Activated CD8-positive, alpha-beta T cell treated with anti-CD3 and anti-CD28 coated beads for 36 hours (primary cell): ENCODE measurements at places on chromosomes 3 and 15. TPM values are rescaled to one million over a fixed set of nuclear protein-coding genes. Genes with fewer than 3 reads are reported as not detected.

GRCh38 chr3:188135271-188135670, 18.7 kb upstream of the LPP start:
- DNase-seq: no peak

GRCh38 chr3:34180532-34180931, 382.1 kb downstream of the PDCD6IP start:
- no peak for DNase-seq

GRCh38 chr3:74691946-74692345, 77.5 kb upstream of the CNTN3 start:
- no peak for DNase-seq

DNA sequence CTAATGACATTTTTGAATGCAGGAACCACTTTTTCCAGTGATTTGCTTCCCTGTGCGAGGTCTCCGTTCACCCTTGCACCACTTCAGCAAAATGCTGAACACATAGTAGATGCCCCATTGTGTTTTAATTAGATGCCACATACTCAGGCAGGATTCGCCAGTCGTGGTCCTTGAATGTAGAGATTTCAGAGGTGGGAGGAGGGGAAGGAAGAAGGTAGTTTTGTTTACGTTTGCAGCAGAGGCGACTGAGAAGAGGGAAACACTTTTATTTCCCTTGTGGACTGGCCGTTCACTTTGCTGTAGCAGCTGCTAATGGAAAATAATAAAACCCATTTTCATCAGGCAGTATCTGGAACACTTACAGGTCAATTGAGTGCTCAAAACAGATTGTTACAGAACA, 262.8 kb upstream of the TBL1XR1 start:
- no peak for DNase-seq

DNA sequence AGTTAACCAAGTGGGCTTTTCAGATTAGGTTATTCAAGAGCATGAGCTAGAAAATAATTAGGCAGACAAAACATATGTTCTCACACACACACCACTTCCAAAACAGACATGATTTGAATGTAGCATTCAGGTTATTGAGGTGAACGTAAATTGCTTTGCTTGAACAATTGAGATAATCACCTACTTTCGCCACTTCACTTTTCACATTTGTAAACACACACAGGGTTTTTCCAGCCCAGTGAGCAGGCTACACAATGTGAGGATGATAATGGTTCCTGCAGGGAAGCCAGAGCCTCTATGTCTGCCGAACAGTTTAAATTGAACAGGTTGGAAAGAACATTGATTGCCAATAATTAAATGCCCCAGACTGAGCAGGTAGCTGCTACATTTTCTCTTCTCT, 560.8 kb downstream of the OCA2 start:
- DNase-seq: no peak

GRCh38 chr15:79872358-79873017, 24.3 kb downstream of the MTHFS start:
- DNase-seq: peak; percentile 63

DNA sequence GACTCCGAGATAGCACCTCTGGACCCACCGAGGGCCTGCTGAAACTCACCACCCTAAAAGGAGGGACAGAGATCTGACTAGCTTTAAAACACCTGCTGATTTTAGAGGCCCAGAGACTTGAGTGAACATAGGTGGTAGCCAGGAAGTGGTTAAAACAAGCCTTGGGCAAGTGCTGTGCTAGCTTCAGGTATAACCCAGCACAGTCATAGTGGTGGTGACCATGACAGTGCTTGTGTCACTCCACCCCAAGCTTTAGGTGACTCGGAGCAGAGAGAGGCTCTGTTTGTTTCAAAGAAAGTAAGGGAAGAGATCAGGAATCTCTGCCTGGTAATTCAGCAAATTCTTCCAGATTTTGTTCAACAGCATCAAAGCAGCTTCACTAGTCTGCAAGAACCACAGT, 641.1 kb upstream of the BCHE start:
- no peak for DNase-seq

DNA sequence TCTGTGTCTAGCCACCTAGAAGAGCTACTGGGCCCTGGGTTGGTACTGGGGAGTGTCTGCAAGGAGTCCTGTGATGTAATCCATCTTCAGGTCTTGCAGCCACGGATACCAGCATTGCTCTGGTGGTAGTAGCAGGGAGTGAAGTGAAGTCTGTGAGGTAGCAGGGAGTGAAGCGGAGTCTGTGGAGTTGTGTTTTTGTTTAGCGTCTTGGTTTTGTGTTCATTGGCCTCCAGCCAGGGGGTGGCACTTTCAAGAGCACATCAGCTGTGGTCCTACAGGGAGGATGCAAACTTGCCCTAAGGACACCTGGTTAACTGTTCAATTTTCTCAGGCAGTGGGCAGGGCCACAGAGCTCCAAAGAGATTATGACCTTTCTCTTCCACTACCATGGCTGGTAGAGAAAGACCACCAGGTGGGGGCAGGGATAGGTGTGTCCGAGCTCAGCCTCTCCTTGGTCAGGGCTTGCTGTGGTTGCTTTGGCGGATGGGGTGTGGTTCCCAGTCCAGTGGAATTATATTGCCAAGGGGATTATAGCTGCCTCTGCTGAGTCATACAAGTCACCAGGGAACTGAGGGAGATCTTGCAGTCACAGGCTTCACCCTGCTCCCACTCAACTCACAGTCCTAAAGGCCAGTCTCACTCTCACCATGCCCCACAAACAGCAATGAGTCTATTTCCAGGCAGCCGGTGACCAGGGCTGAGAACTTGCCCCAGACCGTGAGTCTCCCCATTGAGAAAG, 424.7 kb downstream of the ZBBX start:
- DNase-seq: no peak

DNA sequence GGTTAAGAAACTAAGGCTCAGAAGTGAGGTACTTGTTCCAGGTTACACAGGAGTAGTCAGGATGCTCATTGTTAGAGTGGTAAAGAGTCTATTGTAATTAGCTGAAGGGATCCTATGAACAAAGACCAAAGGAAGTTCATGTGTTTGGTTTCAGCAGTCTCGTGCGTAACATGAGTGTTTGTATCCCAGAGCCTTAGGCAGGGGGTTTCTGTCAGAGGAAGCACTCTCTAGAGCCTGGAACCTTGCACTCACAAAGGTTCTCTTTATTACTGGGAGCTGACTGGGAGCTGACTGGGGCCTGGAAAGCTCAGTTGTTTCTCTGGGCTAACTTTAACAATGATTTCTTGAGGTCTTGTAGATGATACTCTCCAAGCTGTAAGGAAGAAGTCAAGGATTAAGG, 3.9 kb downstream of the ZNF197 start:
- DNase-seq: no peak

DNA sequence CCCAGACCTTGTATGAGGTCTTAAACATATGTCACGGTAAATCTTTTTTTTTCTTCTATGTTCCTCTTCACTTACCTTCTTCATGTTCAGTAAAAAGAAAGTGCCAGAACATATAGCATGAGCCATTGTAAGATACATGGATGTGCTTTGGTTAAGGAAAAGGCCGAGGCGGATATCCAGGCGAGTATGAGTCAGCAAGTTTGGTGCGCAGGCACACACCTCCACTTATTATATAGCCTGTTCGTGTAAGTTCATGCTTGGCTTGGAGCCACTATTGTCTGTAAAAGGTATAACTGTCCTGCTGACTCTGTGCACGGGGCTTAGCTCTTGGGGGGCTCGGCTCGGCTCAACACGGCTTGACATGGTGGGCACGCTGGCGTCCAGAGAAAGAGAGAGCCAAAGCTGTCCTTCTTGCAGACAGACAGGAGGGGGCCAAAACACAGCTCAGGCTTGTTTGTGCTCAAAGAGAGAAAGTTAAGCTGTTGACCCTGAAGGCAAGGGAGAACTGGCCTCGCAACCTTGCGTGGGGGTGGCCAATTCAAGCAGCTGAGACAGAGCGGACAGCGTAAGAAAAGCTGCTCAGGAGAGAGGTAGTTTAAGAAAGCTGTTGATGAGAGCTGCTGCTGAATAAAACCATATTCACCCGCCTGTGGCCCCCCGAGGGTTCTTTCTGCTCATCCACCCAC, 251.2 kb downstream of the SLC9A9 start:
- no peak for DNase-seq

DNA sequence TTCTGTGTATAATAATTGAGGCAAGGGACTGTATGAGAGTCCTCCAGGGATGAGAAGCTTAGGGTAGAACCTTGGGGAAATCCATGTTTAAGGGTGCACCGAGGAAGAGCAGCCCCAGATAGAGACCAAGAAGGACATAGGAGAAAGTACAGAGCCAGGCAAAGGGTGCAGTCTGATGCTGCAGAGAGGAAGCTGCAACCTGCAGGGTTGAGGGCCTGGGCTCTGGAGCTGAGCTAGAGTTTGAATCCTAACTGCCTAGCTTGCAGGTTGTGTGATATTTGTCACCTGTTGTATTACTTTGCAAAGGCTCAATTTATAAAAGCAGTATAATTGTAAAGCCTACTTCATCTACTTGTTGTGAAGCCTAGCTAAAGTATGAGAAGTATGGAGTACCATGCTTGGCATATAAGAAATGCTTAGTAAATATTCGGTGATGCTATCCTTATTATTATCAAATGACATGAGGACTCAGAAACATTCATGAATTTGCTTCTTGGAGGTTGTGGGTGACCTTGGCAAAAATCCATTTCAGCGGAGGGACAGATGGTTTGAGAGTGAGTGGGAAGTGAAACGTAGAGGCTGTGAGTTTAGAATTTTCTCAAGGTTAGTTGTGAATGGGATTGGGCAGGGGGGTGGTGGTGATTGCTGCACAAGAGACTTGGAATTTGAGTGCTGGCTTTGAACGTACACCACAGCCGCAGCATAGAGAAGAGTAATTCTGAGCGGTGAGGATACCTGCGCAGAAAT, 43.8 kb downstream of the PLCL2 start:
- DNase-seq: no peak

- DNase-seq: no peak
These were observed 10.7 kb downstream of the ZXDC start for GRCh38 chr3:126464997-126465396.

DNA sequence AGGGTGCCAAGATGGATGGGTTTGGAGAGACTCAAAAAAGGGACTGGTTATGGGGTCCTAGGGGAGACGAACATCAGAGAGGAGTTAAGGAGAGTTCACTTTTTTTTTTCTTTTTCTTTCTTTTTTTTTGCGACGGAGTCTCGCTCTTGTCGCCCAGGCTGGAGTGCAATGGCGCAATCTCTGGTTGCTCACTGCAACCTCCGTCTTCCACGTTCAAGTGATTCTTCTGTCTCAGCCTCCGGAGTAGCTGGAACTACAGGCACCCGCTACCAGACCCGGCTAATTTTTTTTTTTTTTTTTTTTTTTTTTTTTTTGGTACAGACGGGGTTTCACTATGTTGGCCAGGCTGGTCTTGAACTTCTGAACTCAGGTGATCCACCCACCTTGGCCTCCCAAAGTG, 1.2 kb downstream of the SPINT1 start:
- DNase-seq: no peak

- DNase-seq: no peak
These were observed 79.9 kb upstream of the PEX5L start for GRCh38 chr3:180116658-180117057.

GRCh38 chr3:189898559-189899153, 222.0 kb downstream of the P3H2 start:
- DNase-seq: no peak

- no peak for DNase-seq
These were observed 24.5 kb upstream of the SLC7A14 start for GRCh38 chr3:170610321-170610884.

GRCh38 chr15:82129761-82130160, 83.9 kb upstream of the MEX3B start:
- DNase-seq: no peak

DNA sequence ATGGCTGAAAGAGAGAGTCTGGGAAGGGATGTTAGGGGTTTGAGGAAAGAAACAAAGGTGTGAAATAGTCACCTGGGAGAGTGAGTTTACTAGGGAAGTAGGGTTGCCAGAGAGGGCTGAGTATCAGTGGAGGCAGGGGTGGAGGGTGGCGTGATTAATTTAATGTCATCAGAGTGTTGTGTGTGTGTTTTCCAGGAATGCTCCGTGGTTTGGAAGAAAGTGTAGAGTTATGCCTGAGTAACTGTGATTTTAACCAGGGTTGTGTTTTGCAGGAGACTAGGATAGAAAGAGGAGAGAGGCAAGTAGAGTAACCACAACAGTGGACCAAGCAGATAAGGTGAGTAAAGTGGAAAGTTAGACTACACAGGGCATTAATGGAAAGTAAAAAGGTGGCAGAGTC, 27.2 kb downstream of the PLD1 start:
- DNase-seq: no peak

DNA sequence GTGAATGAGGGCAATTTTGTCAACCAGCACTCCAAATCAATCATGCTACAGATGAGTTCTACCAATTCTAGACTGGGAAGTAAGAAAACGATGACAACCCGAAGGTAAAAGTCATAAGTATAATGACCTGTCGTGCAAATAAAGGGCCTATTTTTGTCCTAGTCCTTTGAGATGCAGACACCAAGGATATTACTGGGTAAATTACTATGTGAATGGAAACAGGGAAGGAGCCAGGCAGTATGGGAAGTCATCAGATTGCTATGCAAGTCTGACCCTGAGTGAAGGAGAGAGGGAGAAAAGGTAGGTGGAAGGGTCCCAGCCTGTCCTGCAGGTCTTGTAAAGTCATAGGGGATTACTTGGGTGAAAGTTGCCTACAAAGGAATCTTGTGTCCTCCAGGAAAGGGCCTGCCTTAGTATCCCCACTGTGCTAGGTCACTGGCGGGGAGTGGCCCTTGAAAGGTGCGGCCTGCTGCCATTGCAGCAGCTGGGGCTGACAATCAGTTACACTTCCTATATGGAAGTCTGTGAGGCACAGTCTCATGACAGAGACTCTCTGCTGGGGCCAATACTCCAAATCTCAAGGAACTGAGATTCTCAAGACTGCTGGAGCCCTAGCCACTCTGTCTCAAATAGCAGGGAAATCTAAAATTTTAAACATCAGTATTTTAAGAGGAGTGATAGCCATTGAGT, 149.9 kb upstream of the SLC2A2 start:
- no peak for DNase-seq

DNA sequence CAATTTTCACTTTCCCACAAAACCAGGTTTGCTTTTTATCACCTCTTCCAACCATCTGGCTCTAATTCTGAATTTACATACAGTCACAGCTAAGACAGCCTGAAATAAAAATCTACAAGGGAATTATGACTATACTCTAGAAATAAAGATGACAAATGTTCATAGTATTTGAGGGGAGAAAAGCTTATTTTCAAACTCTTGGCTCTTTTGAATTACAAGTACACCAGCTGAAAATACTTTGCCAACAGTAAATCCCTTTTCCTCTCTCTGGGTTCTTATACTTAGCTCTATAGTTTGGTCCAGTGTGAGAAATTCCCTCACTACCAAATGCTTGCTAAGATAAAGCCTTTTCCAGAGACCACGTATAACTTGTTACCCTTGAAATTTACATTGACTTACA, 1037.9 kb downstream of the ROBO1 start:
- DNase-seq: no peak

DNA sequence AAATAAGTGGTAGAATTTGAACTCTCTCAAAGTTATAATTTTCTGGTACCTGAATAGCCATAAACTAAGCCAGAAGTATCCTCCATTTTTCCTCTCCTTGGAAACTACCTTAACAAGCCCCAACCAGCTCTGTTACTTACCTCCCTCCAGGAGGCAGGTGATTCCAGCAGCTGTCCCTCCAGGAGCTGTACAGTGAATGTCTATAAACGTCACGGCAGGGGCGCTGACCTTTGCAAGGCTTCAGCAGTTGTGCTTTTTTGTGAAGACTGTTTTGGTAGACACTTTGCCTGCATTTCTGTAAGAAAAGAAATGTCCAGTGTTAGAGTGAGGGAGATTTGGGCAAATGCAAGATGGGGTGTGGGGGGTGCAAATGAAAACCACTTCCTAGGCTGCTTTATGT, 67.2 kb downstream of the LEO1 start:
- no peak for DNase-seq

PPIB gene
- 227 TPM for total RNA-seq

ANKRD63 gene
- not detected for total RNA-seq

SSUH2 gene
- total RNA-seq: 0.11 TPM

CFAP20DC gene
- total RNA-seq: 1.5 TPM

PCSK6 gene
- 3.0 TPM for total RNA-seq

SOX14 gene
- not detected for total RNA-seq

ST6GAL1 gene
- total RNA-seq: 84.6 TPM
